ENCODE measurements at places on chromosomes 6 and 20. TPM values are rescaled to one million over a fixed set of nuclear protein-coding genes. Genes with fewer than 3 reads are reported as not detected.

Gene ADGB
- 0.98 TPM for polyA plus RNA-seq

DNA sequence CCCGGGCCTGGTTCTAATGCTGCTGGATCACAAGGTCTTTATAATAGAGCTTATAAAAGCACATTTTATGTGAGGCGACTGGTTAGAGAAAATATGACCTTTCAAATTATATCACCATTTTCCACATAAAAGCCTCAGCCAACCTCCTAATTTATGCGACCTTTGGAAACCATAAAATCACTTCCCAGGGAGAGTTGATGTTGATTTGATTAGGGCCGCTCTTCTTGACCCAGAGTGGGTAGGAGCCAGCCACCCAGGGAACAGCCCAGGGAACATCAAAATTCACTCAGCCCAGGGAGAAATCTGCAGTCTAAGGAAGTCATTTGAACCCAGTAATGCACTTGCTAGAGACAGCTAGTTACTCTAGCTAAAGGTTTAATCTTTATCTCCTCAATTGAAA, 79.8 kb upstream of the TENT5A start:
- DNase-seq = no peak
- H3K27ac ChIP-seq = no peak overlapping the region
- H3K4me3 ChIP-seq = no peak overlapping the region
- no peaks in the 10 kb centered on the region for H3K4me1 ChIP-seq
- no peaks in the 10 kb centered on the region for H3K27me3 ChIP-seq

DNA sequence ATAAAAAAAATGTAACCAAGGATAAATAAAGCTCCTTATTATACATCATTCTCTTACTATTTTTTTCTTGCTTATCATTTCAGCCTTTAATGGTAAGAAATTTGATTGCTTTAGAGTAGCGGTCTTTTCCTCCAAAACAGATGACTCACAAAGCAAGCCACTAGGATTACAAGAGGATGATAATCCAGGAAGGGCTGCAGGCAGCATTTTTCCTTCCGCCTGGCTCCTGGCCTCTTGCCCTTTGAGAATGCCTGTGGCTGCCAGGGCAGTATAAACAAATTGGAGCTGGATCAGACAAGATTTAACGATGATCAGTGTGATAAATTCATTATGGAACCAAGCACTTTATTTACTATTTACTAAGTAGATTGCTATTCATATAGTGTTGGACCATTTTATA, 9.7 kb upstream of the FBXL4 start:
- no peaks in the 10 kb centered on the region for H3K4me1 ChIP-seq
- H3K27ac ChIP-seq = no peak overlapping the region
- H3K36me3 ChIP-seq = no peaks in the 10 kb centered on the region
- no peak overlapping the region for H3K4me3 ChIP-seq
- no peaks in the 10 kb centered on the region for H3K27me3 ChIP-seq

DNA sequence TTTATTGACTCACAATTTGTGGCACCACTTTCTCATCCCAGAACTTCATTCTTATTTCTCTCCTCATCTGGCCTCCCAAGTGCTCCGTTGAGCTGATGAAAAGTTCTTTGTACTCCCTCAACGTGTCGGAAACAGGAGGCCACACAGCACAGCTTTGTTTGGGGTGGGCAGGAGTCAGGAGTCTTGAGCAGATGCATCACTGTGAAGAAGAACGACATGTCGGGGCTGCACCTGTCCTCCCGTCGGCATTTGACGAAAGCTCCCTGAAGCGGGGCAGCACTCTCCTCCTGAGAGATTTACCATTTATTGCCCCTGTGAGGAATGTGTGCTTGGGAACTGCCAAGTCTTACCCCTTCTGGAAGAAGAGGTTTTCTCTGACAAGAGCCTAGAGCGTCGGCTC, 28.1 kb downstream of the TAF8 start:
- H3K27ac ChIP-seq = no peak overlapping the region
- no peaks in the 10 kb centered on the region for H3K27me3 ChIP-seq
- no peak overlapping the region for H3K4me3 ChIP-seq

Gene MLIP
- 0.92 TPM for polyA plus RNA-seq

GRCh38 chr6:168314948-168315347, 4.6 kb downstream of the DACT2 start:
- peaks cover 7% of the 10 kb centered on the region for H3K36me3 ChIP-seq
- H3K4me3 ChIP-seq = no peak overlapping the region
- H3K27ac ChIP-seq = peak overlapping the region; percentile 1
- peaks cover 13% of the 10 kb centered on the region for H3K27me3 ChIP-seq

DNA sequence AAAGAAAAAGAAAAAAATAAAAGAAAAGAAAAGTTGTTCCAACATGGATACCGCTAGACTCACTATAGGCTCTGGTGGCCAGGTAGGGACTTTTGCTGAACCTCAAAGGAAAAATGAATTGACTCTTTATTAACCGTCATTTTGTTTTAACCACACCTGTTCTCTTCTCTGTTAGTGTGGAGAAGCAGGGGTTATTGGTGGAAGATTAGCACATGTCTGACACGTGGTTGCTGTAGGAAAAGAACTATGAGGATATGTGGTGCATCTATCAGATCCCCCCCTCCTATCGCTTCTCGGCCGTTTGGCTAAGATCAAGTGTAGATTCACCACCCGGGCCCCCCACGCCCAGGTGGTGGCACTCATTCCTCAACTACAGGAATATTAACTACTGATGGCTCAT, 212.4 kb upstream of the ZNF184 start:
- no peak for DNase-seq
- H3K4me1 ChIP-seq = peaks cover 15% of the 10 kb centered on the region
- no peak overlapping the region for H3K4me3 ChIP-seq
- peaks cover 45% of the 10 kb centered on the region for H3K27me3 ChIP-seq

- H3K27ac ChIP-seq = no peak overlapping the region
- H3K4me1 ChIP-seq = no peaks in the 10 kb centered on the region
- no peak overlapping the region for H3K4me3 ChIP-seq
- H3K36me3 ChIP-seq = no peaks in the 10 kb centered on the region
- no peak for DNase-seq
Observed at GRCh38 chr6:116741571-116741970, 23.9 kb downstream of the FAM162B start.

Gene PCK1
- polyA plus RNA-seq = 0.30 TPM

- no peak for DNase-seq
- H3K4me1 ChIP-seq = peaks cover 4% of the 10 kb centered on the region
- no peak overlapping the region for H3K27ac ChIP-seq
- H3K36me3 ChIP-seq = no peaks in the 10 kb centered on the region
- no peak overlapping the region for H3K4me3 ChIP-seq
- no peaks in the 10 kb centered on the region for H3K27me3 ChIP-seq
Observed at GRCh38 chr20:38104285-38104684, 60.8 kb downstream of the TGM2 start.

Gene SLC12A5
- 176 TPM for polyA plus RNA-seq

Gene SLC52A3
- 1.1 TPM for polyA plus RNA-seq

DNA sequence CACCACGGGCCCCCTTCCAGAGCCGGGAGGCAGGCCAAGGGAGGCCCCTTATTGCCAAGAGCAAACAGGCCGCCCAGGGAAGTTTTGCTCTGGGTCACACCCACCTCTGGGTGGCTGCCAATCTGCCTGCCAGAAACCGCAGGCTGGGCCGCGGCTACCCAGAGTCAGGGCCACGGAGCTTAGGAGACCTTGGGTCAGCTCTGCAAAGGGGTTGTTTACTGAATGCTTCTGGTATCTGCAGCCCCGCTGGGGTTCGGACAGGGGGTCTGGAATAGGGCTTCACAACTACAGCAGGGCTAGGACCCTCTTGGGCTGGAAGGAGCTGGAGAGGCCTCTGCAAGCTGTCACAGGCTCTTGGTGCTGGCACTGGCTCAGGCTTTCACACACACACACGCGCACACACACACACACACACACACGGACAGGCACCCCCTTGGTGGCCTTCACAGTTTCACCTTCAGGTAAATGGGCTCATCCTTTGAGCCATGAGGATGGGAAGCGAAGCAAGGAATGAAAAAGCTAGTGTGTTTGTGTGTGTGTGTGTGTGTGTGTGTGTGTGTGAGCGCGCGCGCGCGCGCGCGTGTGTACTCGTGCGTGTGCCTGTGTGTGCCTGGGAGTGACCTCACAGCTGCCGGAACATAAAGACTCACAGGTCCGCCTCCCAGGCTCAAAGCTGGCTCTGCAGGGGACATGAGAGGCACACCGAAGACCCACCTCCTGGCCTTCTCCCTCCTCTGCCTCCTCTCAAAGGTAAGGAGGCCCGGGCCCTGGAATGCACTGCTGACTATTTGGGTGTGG, at the start of gene CCN5:
CCN5 (plus strand) TSS at position 669 of the 798 bp plus-strand sequence; CDS start at position 691, 22 bp downstream.
- H3K27me3 ChIP-seq = no peaks in the 10 kb centered on the region
- H3K27ac ChIP-seq = no peak within 1 kb of the TSS
- H3K36me3 ChIP-seq = peaks cover 5% of the 10 kb centered on the region
- no peak for DNase-seq
- H3K4me3 ChIP-seq = no peak within 1 kb of the TSS

Gene CPXM1
- polyA plus RNA-seq = 55.9 TPM

- H3K27me3 ChIP-seq = no peaks in the 10 kb centered on the region
- no peaks in the 10 kb centered on the region for H3K36me3 ChIP-seq
- no peak overlapping the region for H3K4me3 ChIP-seq
- no peaks in the 10 kb centered on the region for H3K4me1 ChIP-seq
- H3K27ac ChIP-seq = no peak overlapping the region
Observed at GRCh38 chr6:13941902-13942301, 17.1 kb downstream of the RNF182 start.

- H3K4me3 ChIP-seq = no peak overlapping the region
- H3K36me3 ChIP-seq = peaks cover 14% of the 10 kb centered on the region
- no peak for DNase-seq
- peaks cover 6% of the 10 kb centered on the region for H3K4me1 ChIP-seq
- no peaks in the 10 kb centered on the region for H3K27me3 ChIP-seq
- H3K27ac ChIP-seq = no peak overlapping the region
Observed at GRCh38 chr6:16146527-16146955, 17.7 kb downstream of the MYLIP start.

Gene DSE
- polyA plus RNA-seq = 15.6 TPM

Gene C6orf132
- polyA plus RNA-seq = 0.23 TPM

GRCh38 chr20:45892049-45892825, 1.1 kb downstream of the CTSA start:
- peaks cover 42% of the 10 kb centered on the region for H3K4me1 ChIP-seq
- no peak for DNase-seq
- H3K27me3 ChIP-seq = no peaks in the 10 kb centered on the region
- H3K36me3 ChIP-seq = peaks cover 42% of the 10 kb centered on the region

Gene RIPPLY2
- polyA plus RNA-seq = 18.5 TPM

DNA sequence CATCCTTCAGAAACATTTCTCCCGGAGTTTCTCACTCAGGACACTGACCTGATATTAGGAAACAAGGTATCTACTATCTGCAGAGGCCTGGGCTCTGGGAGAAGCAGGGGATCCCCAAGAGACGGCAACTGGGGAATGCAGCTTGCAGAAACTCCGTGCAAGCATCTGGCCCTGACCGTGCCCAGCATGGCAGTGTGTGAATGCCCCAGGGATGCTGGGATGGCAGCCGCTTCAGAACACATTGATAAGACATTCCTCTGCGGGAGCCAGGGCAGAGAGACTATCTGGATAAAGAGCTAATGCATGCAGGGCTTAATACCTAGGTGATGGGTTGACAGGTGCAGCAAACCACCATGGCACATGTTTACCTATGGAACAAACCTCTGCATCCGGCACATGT, 55.4 kb downstream of the NFATC2 start:
- no peaks in the 10 kb centered on the region for H3K36me3 ChIP-seq
- H3K27ac ChIP-seq = no peak overlapping the region
- H3K4me1 ChIP-seq = peaks cover 27% of the 10 kb centered on the region
- H3K27me3 ChIP-seq = peaks cover 5% of the 10 kb centered on the region

Gene KIFC1
- polyA plus RNA-seq = 25.9 TPM

GRCh38 chr6:138560130-138560860, 61.0 kb upstream of the NHSL1 start:
- no peaks in the 10 kb centered on the region for H3K27me3 ChIP-seq
- H3K27ac ChIP-seq = no peak overlapping the region
- no peak overlapping the region for H3K4me3 ChIP-seq
- H3K4me1 ChIP-seq = no peaks in the 10 kb centered on the region
- no peak for DNase-seq

DNA sequence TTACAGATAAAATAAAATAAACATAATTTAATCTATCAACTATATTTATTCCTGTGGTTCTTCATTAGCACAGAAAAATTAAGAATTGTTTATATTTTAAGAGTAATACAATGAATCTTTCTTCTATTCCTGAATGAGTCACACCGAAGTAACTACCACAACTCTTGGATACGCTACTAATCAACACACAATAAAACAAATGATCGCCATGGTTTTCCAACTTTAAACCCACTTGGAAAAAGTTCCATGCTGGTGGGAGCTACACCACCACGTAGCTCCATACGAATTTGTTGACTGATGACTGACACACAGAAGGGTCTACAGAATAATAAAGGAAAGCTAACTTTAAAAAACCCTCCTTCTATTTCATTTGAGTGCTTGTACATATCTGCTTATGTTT, 135.8 kb upstream of the NEDD9 start:
- no peaks in the 10 kb centered on the region for H3K27me3 ChIP-seq
- H3K4me3 ChIP-seq = no peak overlapping the region
- DNase-seq = no peak
- H3K27ac ChIP-seq = no peak overlapping the region
- peaks cover 11% of the 10 kb centered on the region for H3K4me1 ChIP-seq
- no peaks in the 10 kb centered on the region for H3K36me3 ChIP-seq

DNA sequence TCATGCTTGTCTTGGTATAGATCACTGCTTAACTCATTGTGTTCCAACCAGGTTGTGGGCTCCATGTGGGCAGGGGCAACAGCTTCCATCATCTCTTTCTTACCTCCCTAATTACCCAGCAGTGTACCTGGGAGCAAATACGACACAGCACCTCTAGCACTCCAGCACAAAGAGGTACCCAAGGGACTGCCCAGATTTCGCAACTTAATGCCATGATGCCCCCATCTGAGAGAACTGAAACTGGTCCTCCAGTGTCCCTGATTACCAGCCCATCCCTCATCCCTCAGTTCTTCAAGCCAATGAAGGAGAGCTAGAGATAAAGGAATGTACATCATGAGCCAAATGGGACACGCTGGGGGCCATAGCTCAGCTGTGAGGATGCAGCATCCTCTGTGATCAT, 41.9 kb upstream of the MDGA1 start:
- H3K36me3 ChIP-seq = no peaks in the 10 kb centered on the region
- peaks cover 5% of the 10 kb centered on the region for H3K27me3 ChIP-seq

- no peaks in the 10 kb centered on the region for H3K36me3 ChIP-seq
- no peak for DNase-seq
- H3K27ac ChIP-seq = no peak overlapping the region
- H3K27me3 ChIP-seq = no peaks in the 10 kb centered on the region
- peaks cover 14% of the 10 kb centered on the region for H3K4me1 ChIP-seq
Observed at GRCh38 chr6:4403828-4404227, 268.5 kb upstream of the ECI2 start.

Gene FAXC
- 51.9 TPM for polyA plus RNA-seq

DNA sequence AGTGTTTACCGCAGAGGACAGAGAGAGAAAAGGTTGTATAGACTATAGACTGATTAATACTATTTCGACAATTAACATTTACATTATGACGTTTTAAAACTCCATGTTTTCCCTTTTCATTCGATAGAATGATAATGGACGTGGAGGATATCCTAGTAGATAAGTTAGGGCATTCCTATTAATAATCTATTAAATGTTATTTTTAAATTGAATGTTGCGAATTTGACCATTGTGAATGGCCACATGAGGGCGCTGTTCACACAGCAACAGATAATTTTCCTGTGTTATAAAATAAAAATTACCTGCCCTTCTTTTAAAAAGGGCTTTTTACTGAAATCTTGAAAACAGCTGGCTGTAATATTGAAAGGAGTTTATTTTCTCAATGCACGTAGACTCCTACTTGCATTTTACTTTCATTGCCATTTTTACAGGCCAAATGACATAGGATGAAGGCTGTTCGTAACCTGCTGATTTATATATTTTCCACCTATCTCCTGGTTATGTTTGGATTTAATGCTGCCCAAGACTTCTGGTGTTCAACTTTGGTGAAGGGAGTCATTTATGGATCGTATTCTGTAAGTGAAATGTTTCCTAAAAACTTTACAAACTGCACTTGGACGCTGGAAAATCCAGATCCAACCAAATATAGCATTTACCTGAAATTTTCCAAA, 3.3 kb downstream of the ADGRB3 start:
- H3K27ac ChIP-seq = peak overlapping the region; percentile 96
- no peaks in the 10 kb centered on the region for H3K36me3 ChIP-seq
- peaks cover 10% of the 10 kb centered on the region for H3K4me1 ChIP-seq
- no peaks in the 10 kb centered on the region for H3K27me3 ChIP-seq

Gene FAM209B
- polyA plus RNA-seq = 0.47 TPM

Measured in spinal cord (tissue), 10 donors.